Activated CD4-positive, alpha-beta T cell treated with anti-CD3 and anti-CD28 coated beads for 36 hours (primary cell): ENCODE measurements at places on chromosomes 6 and 20.
A peak's percentile ranks its signal among the peaks of the same experiment; 100 is the strongest.

- DNase-seq: no peak
Measured at GRCh38 chr20:2280082-2280481, 15.7 kb upstream of the TGM3 start.

DNA sequence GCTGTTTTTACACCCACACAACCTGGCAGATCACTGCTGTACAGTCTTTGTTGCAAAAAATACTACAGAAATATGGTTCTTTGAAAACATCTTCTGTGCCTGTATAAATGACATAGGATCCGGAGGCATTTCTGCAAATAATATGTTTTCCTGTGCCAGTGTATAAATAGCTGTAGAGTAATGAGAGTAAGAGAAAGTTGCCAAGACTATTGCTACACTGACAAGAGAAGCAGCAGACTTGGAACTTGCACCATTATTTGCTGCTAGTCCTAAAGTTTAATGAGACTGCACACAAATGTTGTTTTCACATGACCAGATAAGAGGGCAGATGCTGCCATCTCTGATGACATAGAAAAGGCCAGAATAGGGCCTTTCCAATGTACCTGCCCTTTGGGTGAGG lies 50.0 kb upstream of the DTNBP1 start:
- no peak for DNase-seq

DNA sequence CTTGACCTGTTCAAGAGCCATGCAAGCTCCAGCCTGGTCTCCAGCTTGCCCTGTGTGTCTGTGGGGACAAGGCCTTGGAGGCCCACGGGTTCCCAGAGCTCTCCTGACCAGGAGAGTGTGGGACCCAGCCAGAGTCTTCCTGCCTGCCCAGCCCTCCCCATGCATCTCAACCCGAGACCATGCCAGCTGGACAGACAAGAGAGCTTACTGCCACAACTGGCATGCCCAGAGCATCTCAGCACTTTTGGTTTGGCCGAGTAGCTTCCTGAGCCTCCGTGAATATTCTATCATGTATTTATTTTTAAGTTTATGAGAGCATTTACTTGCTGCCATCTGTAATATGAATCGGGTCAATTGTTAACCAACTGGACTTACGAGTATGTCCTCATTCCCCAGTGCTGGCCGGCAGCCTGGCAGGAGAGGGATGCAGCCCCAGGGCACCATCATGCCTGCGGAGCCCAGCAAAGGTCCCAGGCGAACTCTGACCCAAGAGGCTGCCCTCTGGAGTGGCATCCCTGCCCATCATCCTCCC lies 14.9 kb downstream of the IP6K3 start:
- no peak for DNase-seq

DNA sequence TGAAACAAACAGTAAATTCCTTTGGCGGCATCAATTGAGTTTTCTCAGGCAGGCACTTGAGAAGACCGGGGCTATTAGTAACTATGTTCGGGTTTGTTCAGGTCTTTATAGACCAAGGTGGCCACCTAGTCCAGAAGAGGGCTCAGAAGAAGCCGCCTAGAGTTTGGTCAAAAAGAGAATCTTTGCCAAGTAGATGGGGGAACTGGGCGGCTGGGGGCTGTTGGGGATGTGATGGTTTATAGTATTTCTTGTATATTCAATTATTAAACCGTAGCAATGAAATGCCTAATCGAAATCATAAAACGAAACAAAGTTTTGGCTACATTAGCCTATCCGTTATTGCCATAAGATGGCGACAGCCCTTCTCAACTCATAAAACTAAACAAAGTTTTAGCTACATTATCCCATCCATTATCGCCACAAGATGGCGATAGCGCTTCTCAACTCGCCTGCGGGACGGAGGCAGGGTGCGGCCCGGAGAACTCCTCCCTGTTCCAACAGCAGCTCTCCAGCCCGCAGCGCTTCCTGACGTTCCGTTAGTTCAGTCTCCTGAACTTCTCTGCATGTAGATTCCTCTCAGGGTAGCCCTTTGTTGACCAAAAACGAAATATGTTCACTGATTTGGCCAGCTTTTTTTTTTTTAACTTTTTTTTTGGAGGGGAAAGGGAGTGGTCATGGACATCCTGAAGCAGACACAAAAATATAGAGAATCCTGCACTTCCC lies 120.5 kb upstream of the PRSS16 start:
- peak; percentile 89 for DNase-seq
